ENCODE measurements at places on chromosomes 5 and 9. TPM values are rescaled to one million over a fixed set of nuclear protein-coding genes. Genes with fewer than 3 reads are reported as not detected.

The SLC6A3 gene
- not detected for total RNA-seq

- no peak for DNase-seq
Observed at GRCh38 chr9:90167914-90168313, 474.7 kb downstream of the DIRAS2 start.

DNA sequence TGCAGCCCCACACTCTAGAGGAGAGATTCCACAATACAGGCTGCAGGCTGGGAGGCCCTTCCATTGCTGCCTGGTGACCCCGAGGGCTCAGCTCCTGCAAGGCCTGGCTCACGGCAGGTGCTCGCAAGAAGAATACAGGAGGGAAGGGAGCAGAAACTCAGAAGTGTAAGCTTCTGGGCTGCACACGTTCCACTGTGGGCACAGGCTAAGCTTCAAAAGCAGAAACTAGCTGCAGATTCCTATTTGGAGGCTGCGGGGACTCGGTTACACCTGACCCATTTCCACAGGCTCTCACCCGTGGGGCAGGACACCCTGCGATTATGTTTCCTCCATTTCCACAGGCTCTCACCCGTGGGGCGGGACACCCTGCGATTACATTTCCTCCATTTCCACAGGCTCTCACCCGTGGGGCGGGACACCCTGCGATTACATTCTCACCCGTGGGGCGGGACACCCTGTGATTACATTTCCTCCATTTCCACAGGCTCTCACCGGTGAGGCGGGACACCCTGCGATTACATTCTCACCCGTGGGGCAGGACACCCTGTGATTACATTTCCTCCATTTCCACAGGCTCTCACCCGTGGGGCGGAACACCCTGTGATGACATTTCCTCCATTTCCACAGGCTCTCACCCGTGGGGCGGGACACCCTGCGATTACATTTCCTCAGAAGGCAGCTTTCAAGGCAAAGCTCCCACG lies 10.3 kb downstream of the LPCAT1 start:
- no peak for DNase-seq

The SLC2A6 gene
- 5.5 TPM for total RNA-seq

- no peak for DNase-seq
Observed at GRCh38 chr9:108551030-108551841, 304.6 kb downstream of the ACTL7B start.

- no peak for DNase-seq
Observed at GRCh38 chr5:177469750-177470525, 3.5 kb downstream of the DBN1 start.

The GABBR2 gene
- total RNA-seq = not detected

The PAEP gene
- total RNA-seq = not detected

GRCh38 chr5:142881076-142881783 lies 111.1 kb downstream of the ARHGAP26 start:
- DNase-seq = no peak

DNA sequence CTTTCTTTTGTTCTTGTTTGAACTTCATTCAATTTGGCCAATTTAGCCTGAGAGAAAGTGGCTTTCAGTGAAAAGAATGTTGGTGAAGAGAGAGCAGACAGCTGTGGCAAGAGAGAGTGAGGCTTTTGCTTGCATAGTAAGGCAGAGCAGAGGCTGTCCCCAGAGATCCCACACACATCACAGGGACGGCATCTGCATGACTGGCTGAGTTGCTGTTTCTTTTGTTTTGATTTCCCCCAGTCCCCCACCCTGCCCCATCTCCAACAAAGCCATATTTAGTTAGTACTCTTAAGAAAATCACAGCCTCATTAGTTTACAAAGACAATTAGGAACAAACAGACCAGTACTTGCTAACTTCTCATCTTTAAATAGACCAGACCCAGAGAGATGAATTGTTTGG lies 363.9 kb upstream of the SEMA6A start:
- no peak for DNase-seq

- DNase-seq = no peak
Observed at GRCh38 chr9:113533335-113534225, 70.1 kb downstream of the RGS3 start.

The KCNV2 gene
- not detected for total RNA-seq

The PDE6A gene
- total RNA-seq = not detected
